Activated T-cell treated with anti-CD3 and anti-CD28 coated beads, Interleukin-2, amount 50 U/mL, for 4 hours (primary cell): ENCODE measurements at places on chromosomes 1 and 21. TPM values are rescaled to one million over a fixed set of nuclear protein-coding genes. Genes with fewer than 3 reads are reported as not detected.

The TCEA3 gene
- total RNA-seq: 2.1 TPM

The ERRFI1 gene
- total RNA-seq: 4.6 TPM

The S100A7 gene
- not detected for total RNA-seq

The HAO2 gene
- not detected for total RNA-seq

The COL11A1 gene
- not detected for total RNA-seq

The OR4F16 gene
- not detected for total RNA-seq

GRCh38 chr1:110224240-110224995, 14.3 kb downstream of the KCNC4 start:
- DNase-seq: no peak

- no peak for DNase-seq
Observed at GRCh38 chr1:58432851-58433668, 113.5 kb downstream of the OMA1 start.

The CBS gene
- 8.4 TPM for total RNA-seq

The TEX38 gene
- total RNA-seq: not detected

- DNase-seq: no peak
Observed at GRCh38 chr21:42656872-42657271, 3.5 kb downstream of the PDE9A start.

- no peak for DNase-seq
Observed at GRCh38 chr1:163382395-163382794, 60.6 kb downstream of the NUF2 start.

The FMN2 gene
- total RNA-seq: not detected

- DNase-seq: no peak
Observed at GRCh38 chr1:178650934-178651511, 74.0 kb upstream of the RALGPS2 start.

The MAP1LC3C gene
- total RNA-seq: not detected

GRCh38 chr1:232034556-232034955, 408.0 kb downstream of the DISC1 start:
- DNase-seq: no peak

DNA sequence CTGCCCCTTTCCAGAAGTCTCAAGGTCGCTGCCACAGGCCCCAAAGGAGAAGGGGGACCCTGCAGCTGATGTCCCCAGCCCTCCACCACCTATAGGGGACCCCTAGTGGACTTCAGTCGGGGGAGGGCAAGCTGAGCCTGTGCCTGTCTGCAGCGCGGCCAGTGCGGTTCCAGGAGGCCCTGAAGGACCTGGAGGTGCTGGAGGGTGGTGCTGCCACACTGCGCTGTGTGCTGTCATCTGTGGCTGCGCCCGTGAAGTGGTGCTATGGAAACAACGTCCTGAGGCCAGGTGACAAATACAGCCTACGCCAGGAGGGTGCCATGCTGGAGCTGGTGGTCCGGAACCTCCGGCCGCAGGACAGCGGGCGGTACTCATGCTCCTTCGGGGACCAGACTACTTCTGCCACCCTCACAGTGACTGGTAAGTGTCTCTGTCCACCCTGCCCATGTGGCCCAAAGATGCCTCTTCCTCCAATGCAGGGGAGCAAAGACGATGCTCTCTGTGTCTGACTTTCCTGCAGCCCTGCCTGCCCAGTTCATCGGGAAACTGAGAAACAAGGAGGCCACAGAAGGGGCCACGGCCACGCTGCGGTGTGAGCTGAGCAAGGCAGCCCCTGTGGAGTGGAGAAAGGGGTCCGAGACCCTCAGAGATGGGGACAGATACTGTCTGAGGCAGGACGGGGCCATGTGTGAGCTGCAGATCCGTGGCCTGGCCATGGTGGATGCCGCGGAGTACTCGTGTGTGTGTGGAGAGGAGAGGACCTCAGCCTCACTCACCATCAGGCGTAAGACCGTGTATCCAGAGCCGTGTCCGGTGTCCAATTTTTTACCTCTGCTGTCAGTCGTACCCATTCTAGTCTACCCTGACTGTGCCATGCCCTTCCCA, 79.9 kb downstream of the OBSCN start:
- no peak for DNase-seq

The ANKRD35 gene
- total RNA-seq: 0.42 TPM

DNA sequence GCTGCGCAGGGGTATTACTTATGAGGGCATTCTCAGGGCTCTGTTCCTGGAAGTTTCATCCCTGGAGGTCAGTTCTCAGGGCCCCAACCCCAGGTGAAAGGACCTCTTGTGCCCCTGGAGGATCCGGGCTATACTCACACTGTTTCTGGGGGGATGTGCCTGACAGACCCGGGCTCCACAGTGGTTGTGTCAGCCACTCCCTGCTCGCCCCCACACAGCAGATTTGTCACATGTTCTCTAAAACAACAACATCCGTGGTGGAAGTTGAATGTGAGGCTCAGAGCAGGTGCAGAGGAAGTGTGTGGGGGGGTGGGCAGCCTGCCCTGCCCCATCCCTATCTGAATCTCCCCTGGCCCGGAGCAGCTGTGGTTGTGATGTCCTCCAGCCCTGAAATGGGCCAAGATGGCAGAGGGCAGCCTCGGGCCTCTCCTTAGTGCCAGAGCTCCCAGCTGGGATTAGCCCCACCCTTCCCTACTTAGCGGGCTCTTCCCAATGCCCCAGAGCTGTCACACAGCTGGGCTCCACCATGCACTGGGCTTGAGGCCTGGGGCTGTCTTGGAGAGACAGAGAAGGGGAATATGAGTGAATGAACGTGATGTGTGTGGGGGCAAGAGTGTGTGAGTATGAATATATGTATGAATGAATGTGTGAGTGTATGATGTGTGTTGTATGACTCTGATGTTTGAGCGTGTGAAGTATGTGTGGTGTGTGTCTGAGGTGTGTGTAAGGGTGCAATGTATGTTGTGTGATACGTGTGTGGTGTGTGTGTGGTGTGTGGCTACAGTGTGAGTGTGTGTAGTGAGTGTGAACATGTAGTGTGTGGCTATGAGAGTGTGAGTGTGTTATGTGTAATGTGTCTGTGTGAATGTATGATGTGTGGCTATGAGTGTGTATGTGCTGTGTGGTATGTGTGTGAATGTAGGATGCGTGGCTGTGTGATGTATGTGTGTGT, 1.5 kb upstream of the FCMR start:
- DNase-seq: peak; percentile 62

The PIGV gene
- 8.4 TPM for total RNA-seq

The TMEM240 gene
- 0.63 TPM for total RNA-seq
